ENCODE measurements at places on chromosomes 1 and 21.
A peak's percentile ranks its signal among the peaks of the same experiment; 100 is the strongest.

GRCh38 chr1:113058941-113059706, 13.9 kb upstream of the LRIG2 start:
- DNase-seq: no peak

- DNase-seq: no peak
Observed at GRCh38 chr1:227369102-227369760, 50.9 kb upstream of the CDC42BPA start.

DNA sequence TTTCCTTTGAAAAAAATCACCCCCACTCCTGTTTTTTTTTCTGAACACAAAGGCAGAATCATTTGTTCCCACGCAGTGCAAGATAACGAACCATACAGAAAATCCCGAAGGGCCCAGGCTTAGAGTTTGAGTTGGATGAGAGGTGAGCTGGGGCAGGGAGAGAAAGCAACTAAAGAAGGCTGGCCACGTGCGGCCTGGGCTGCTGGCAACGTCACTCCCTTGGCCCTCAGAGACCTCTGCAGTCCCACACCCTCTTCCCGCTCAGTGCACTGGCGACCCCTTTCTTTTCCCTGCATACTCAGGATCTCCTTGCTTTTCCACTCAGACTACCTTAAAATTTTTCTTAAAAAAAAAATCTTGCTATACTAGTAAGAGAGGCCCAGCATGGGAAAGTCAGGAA, 28.2 kb upstream of the CRNN start:
- no peak for DNase-seq

DNA sequence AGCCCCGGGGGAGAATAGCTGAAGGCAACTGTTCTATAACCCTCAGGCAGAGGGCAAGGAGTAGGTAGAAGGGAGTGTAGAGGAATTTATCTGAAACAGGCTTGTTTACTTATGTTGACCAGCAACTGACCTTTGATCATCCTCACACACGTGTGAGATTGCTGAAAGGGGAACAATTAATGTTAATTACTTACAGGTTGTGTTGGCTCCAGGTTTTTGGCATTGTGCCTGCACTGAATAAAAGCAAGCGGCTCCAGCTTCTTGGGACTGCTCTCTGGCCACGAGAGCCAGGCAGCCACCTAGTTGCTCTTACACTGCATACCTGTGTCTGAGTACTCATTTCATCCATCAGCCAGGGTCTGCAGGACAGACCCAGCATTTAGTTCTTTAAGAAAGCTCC, 41.3 kb upstream of the ARHGEF10L start:
- no peak for DNase-seq

GRCh38 chr1:93108335-93108734, 29.3 kb downstream of the MTF2 start:
- no peak for DNase-seq

GRCh38 chr21:35932232-35932911, 128.0 kb downstream of the SETD4 start:
- no peak for DNase-seq

GRCh38 chr1:117147856-117148588, 26.5 kb upstream of the TRIM45 start:
- no peak for DNase-seq

GRCh38 chr1:10646347-10646861, 150.0 kb downstream of the CASZ1 start:
- DNase-seq: no peak

DNA sequence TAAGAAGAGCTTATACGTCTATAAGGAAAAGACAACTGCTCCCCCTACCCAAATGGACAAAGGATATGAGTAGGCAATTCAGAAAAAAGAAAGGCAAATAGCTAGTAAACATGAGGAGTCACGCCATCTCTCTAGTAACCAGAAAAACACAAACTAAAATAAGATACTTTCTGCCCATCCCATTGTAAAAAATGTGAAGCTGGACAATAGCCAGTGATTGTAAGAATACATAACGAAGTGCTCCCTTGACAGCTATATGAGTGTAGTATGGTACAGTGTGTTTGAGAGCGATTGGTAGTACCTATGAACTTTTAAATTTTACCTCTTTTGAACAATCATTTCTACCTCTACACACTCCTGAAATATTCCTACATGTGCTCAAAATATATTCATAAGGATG, 7.5 kb upstream of the GJA8 start:
- no peak for DNase-seq

- no peak for DNase-seq
Observed at GRCh38 chr1:167775178-167775577, 53.4 kb downstream of the MPZL1 start.

DNA sequence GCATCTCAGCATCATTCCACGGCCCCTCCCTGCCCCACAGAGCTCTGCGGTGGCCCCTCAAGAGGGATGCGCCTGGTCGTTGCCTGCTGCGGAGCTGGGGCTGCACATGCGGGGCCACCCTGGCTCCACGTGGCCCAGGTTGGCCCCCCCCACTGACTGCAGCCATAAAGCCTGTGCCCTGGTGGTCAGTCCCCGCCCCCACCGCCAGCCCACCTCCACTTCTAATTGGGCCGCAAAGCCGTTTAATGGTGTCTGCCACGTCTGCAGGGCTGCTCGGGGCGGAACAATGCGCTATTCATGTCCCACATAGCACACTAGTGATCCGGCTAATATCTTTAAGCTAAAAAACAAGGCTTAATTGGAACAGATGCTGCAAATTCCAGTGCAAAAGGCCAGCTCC, 33.5 kb upstream of the ACTRT2 start:
- DNase-seq: no peak

DNA sequence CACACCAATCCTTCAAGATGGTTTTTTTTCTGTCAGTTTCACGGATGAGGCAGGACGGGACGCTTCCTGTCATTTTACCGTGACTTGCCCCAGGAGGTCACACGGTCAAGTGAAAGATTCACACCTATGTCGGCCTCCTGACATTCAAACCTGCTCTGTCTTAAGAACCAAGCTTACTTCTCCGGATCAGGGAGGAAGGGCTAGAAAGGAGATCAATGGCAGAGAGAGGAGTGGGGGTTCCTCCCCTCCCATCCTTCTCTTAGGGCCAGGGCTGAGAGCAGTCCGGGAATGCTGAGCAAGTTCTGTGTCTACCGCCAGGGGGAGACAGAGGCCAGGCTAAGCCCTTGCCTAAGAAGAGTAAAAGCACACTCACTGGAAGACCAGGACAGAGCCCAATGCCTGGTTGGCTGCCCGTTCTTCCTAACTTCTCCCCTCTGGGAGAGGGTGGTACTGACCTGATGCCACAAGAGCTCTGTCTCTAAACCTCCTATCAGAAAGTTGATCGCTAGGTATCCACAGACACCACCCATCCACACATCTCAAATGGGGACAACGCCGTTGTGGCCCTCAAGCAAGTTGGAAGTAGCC, 1.1 kb upstream of the PPM1J start:
- DNase-seq: peak; percentile 79

- no peak for DNase-seq
Observed at GRCh38 chr1:188668083-188668482, 1809.6 kb downstream of the BRINP3 start.

- no peak for DNase-seq
Observed at GRCh38 chr1:154839691-154840090, 30.4 kb downstream of the KCNN3 start.

GRCh38 chr1:165893507-165893906, 66.1 kb downstream of the UCK2 start:
- DNase-seq: no peak

GRCh38 chr1:83854456-83854855, 144.5 kb downstream of the TTLL7 start:
- no peak for DNase-seq

DNA sequence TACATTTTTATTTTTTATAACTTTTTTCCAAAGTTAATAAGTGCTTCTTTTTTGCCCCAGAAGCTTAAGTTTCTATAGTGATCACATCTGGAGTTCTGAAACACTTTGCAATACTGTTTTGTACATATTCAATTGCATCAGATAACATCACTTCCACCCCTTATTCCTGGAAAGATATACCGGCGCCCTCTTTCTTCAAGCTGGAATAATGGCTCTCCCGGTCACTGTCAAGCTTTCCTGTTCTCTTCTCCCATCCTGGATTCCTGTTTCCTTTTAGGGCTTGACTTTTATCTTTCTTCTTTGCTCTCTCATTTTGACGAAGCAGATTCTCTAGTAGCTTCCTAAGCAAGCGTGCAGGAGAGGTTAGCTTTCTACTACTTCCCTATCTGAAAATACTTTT, 1866.8 kb downstream of the MRPL39 start:
- no peak for DNase-seq

DNA sequence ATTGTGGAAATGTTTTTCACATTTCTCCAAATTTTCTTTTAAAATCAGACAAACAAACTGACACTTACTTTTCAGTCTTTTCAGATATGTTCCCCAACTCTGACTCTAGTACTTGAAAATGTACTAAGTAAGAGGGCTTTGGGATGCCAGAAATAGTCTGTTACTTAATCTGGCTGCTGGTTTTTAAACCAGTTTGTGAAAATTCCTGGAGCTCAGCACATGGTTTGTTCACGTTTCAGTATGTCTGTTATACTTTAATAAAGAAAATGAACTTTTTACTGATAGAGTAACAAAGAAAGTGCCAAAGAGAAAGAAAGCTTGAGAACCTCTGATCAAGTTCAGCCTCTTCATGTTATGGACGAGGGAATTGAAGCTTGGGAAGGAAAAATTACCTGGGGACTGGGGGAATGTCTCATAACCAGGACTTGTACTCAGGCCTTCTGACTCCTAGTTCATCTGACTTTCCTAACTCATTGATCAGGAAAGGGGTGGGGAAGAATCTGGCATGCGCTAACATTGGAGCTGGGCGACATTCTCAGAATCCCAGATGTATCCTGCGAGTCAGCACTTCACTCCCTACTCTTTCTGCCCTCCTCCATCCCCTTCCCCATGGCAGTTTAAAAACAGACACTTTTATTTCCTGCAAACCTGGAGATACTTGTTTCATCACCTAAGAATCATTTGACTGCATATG, 30.8 kb upstream of the DNAJC6 start:
- DNase-seq: no peak

GRCh38 chr1:43035821-43036741, 77.4 kb upstream of the SLC2A1 start:
- no peak for DNase-seq

- no peak for DNase-seq
Observed at GRCh38 chr1:22285549-22286396, 142.9 kb upstream of the WNT4 start.

- DNase-seq: no peak
Observed at GRCh38 chr1:35931446-35932157, 697 bp downstream of the AGO3 start.

- DNase-seq: no peak
Observed at GRCh38 chr1:232630894-232631195, 912 bp upstream of the SIPA1L2 start.

DNA sequence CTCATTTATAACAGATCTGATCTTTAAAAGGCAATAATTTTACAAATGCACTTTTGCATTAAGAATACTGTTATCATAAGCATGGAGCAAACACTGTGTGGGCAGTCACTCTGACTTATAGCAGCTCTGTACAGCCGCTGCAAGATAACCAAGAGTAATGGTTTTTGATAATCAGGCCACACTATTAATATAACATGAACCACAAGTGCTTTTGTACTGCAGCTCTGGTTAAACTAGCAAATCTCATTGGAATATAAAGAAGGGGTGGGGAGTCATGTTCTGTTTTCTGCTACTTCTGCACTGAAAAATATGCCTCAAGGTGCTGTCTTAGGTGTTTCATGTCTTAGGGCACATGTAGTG, 357.4 kb downstream of the LMO4 start:
- no peak for DNase-seq

DNA sequence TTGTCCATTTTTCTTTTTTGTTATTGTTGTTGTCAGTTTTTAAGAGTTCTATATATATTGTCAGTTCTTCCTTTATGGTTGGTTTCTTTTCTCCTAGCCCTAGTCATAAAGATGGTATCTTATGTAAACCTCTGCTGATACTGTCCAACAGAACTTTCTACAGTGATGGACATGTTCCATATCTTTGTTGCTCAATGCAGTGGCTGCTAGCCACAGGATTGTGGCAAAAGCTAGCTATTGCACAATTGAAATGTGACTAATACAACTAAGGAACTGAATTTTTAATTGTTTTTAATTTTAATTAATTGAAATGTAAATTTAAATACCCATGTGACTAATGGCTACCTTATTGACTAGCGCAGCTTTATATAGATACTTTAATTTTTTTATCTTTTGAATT, 411.8 kb upstream of the PTBP2 start:
- DNase-seq: no peak

- DNase-seq: no peak
Observed at GRCh38 chr1:85888921-85889320, 180.7 kb upstream of the ZNHIT6 start.

- no peak for DNase-seq
Observed at GRCh38 chr1:165144757-165145397, 211.6 kb downstream of the LMX1A start.

GRCh38 chr21:41752231-41752681, 14.6 kb downstream of the RIPK4 start:
- DNase-seq: no peak

GRCh38 chr1:72780212-72780611, 497.9 kb upstream of the NEGR1 start:
- DNase-seq: no peak

GRCh38 chr1:226002667-226003501, 3.7 kb upstream of the SDE2 start:
- DNase-seq: peak; percentile 35

GRCh38 chr1:208245185-208245705, 1.1 kb upstream of the PLXNA2 start:
- peak; percentile 66 for DNase-seq

DNA sequence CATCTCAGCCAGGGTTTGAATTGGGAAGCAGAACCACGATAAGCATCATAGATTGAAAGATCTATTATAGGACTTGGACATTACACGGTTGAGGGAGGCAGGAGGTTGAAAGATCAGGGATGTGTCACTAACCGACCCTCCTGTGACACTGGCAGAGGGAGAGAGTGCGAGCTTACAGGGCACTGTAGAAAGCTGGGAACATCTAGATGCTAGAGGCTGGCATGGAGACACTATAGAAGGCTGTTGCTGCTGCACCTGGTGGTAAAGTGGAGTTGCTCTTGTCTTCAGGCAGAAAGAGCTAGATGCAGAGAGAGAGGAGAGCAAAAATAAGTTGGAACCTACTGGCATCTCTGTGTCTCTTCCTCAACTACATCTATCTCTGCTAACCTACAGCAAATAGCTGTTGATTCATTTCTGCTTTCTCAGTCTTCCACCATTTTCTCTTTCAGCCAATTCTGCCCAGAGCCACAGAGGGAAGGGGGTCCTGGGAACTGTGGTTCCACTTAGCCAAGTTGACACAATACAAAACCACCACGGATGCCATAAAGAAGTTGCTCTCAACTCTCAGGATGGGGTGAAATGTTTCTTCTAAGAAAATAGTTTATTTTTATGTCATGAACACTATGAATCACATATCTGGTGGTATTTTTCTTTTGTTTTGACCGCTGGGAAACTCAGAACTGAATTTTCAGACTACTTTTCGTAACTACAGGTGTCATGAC, 155.9 kb downstream of the ZNF281 start:
- no peak for DNase-seq

GRCh38 chr1:187744665-187745064, 915.9 kb downstream of the PLA2G4A start:
- no peak for DNase-seq
